ENCODE measurements at places on chromosomes 7 and 10.

DNA sequence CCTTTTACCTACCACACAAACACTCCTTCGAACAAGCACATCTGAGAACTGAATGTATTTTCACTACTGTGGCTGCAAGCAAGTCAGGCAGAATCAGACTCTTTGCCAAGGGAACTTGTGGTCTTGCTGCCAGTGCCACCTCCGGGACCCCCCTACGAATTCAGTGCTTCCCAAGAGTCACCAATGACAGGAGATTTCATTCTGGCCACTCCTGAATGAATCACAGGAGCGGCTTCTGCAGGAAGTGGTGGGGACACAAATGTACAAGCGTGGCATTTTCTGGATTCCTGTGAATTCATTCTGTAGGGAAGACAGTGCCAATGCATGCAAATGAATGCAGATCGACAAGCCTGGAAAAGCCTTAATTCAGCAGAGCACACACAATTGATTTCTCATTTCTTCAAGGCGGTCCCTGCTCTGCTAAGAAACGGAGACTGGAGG, 161.2 kb downstream of the CAMK1D start:
- peaks cover 4% of the 10 kb centered on the region for H3K36me3 ChIP-seq
- peak overlapping the region; percentile 6 for H3K4me3 ChIP-seq
- peaks cover 78% of the 10 kb centered on the region for H3K4me1 ChIP-seq
- no peaks in the 10 kb centered on the region for H3K27me3 ChIP-seq

DNA sequence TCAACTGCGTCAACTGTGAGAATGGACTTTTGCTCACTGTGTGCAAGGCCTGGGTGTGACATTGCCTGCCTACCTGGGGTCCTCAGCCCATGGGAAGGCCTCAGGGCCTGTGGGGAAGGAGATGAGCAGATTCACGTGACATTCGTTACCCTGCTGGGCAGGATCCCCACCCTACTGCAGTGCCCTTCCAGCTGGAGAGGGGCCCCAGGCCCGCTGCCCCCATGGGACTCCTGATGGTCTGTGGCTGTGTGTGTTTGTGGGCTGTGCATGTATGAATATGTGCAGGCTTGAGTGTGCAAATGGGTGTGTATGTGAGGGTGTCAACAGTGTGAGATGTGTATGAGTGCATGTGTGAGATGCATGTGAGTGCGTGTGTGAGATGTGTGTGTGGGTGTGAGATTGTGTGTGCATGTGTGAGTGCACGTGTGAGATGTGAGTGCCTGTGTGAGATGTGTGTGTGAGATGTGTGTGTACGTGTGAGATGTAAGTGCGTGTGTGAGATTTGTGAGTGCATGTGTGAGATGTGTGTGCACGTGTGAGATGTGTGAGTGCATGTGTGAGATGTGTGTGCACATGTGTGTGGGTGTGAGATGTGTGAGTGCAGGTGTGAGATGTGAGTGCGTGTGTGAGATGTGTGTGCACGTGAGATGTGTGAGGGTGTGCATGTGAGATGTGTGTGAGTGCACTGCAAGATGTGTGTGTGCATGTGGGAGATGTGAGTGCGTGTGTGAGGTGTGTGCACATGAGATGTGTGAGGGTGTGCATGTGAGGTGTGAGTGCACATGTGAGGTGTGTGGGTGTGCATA, 29.7 kb downstream of the PPIF start:
- peaks cover 2% of the 10 kb centered on the region for H3K27me3 ChIP-seq
- no peak overlapping the region for H3K4me3 ChIP-seq
- no peak overlapping the region for H3K27ac ChIP-seq
- H3K36me3 ChIP-seq: no peaks in the 10 kb centered on the region
- DNase-seq: no peak

- H3K27ac ChIP-seq: peak overlapping the region; percentile 78
- no peak for DNase-seq
- peak overlapping the region; percentile 68 for H3K4me3 ChIP-seq
- peaks cover 98% of the 10 kb centered on the region for H3K4me1 ChIP-seq
- H3K36me3 ChIP-seq: peaks cover 4% of the 10 kb centered on the region
These were observed 6.7 kb downstream of the RASSF4 start for GRCh38 chr10:44966129-44966815.

- H3K27me3 ChIP-seq: peaks cover 3% of the 10 kb centered on the region
- H3K36me3 ChIP-seq: no peaks in the 10 kb centered on the region
- no peaks in the 10 kb centered on the region for H3K4me1 ChIP-seq
- H3K27ac ChIP-seq: no peak overlapping the region
- no peak overlapping the region for H3K4me3 ChIP-seq
These were observed 80.9 kb downstream of the WDFY4 start for GRCh38 chr10:48765527-48765926.

DNA sequence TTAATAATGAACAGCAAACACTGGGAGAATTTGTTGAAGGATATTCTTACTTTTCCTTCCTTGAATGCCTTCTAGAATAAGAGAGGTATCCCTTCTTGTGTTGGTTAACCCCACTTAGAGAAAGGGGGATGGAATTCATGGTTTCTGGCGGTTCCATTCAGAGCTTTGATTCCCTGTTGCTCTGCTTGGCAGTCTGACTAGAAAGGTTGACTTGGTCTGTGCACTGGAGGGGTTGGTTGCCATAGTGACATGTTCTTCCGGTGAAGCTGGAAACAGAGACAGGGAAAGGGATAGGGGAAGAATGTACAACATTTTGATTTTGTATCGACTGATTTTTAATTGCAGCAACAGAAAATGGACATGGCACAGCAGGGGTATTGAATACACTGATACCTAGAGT, 2.5 kb downstream of the TMEM178B start:
- H3K27me3 ChIP-seq: peaks cover 13% of the 10 kb centered on the region
- H3K4me3 ChIP-seq: no peak overlapping the region
- DNase-seq: no peak
- H3K27ac ChIP-seq: no peak overlapping the region
- H3K4me1 ChIP-seq: peaks cover 22% of the 10 kb centered on the region
- no peaks in the 10 kb centered on the region for H3K36me3 ChIP-seq

GRCh38 chr7:151138153-151138851, 29.2 kb downstream of the GBX1 start:
- no peaks in the 10 kb centered on the region for H3K4me1 ChIP-seq
- peaks cover 1% of the 10 kb centered on the region for H3K27me3 ChIP-seq
- no peaks in the 10 kb centered on the region for H3K36me3 ChIP-seq
- H3K4me3 ChIP-seq: no peak overlapping the region

GRCh38 chr7:49885593-49886285, 112.3 kb downstream of the VWC2 start:
- H3K36me3 ChIP-seq: no peaks in the 10 kb centered on the region
- no peak for DNase-seq
- no peak overlapping the region for H3K4me3 ChIP-seq
- H3K27me3 ChIP-seq: peaks cover 3% of the 10 kb centered on the region

DNA sequence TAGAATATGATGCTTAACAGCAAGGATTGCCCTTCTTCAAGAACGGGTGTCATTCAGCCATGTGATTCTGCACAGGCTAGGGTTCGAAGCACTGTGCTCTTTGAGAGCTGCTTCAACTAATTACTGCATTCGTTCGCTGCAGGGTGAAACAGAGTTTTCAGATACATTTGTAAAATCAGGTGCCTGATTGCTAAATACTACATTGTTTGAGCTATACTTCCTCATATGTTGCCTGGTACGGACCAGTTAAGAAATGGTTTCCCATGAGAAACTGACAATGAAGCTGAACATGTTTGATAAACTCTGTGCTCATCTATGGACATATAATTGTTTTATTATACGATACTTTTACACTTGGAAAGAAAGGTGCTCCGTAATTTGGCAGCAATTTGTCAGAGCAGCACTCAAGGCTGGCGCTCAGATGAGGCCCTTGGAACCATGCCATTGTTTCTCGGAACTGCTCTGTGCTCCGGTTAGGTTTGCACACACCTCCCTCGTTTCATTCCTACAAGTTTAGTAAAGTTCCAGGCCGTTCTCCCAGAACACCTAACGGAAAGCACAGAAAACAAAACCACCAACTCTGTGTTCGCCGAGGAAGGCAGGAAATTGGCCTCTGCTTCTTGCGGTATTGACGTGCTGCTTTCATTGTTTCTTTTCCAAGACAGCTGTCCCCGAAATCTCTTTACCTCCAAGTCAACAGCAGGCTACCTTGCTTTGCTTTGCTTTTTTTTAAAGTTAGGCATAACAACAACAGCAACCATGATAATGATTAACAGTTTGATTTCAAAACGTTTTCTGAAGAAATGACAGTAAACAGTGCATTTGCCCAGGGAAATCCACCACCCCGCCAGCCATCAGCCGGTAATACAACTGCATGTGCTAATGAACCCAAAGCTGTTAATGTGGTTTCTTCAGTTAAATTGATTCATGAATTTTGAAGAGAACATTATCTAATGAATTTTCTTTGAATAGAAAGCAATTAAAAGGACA, 206.9 kb downstream of the EBF3 start:
- peak overlapping the region; percentile 46 for H3K27ac ChIP-seq
- H3K4me3 ChIP-seq: peak overlapping the region; percentile 58
- no peak for DNase-seq
- peaks cover 19% of the 10 kb centered on the region for H3K36me3 ChIP-seq
